Activated B cell treated with CpG ODN at 0.5 μM for 24 hours (primary cell): ENCODE measurements at places on chromosomes 4 and X.

GRCh38 chrX:37763400-37763799 is 16.5 kb upstream of the CYBB start:
- no peaks in the 10 kb centered on the region for H3K27me3 ChIP-seq
- H3K36me3 ChIP-seq, result no peaks in the 10 kb centered on the region
- DNase-seq, result no peak

- H3K4me3 ChIP-seq, result no peak overlapping the region
- no peaks in the 10 kb centered on the region for H3K27me3 ChIP-seq
- no peaks in the 10 kb centered on the region for H3K36me3 ChIP-seq
Observed at GRCh38 chr4:167578906-167579305, 344.6 kb upstream of the SPOCK3 start.

- no peaks in the 10 kb centered on the region for H3K36me3 ChIP-seq
- no peaks in the 10 kb centered on the region for H3K27me3 ChIP-seq
- no peak overlapping the region for H3K27ac ChIP-seq
- DNase-seq, result no peak
Observed at GRCh38 chrX:31092476-31092875, 20.6 kb upstream of the FTHL17 start.

- no peaks in the 10 kb centered on the region for H3K4me1 ChIP-seq
- DNase-seq, result no peak
- no peak overlapping the region for H3K4me3 ChIP-seq
- no peaks in the 10 kb centered on the region for H3K36me3 ChIP-seq
- no peaks in the 10 kb centered on the region for H3K27me3 ChIP-seq
Observed at GRCh38 chrX:97860226-97860625, 976.5 kb downstream of the RPA4 start.

- no peak overlapping the region for H3K4me3 ChIP-seq
- no peak overlapping the region for H3K27ac ChIP-seq
Observed at GRCh38 chr4:7867701-7868435, 71.8 kb downstream of the AFAP1 start.

GRCh38 chrX:24799078-24799477 is 105.4 kb downstream of the POLA1 start:
- H3K4me3 ChIP-seq, result no peak overlapping the region
- H3K27ac ChIP-seq, result no peak overlapping the region
- H3K4me1 ChIP-seq, result no peaks in the 10 kb centered on the region
- DNase-seq, result no peak
- peaks cover 27% of the 10 kb centered on the region for H3K36me3 ChIP-seq
